ENCODE measurements at places on chromosomes 12 and 14.

DNA sequence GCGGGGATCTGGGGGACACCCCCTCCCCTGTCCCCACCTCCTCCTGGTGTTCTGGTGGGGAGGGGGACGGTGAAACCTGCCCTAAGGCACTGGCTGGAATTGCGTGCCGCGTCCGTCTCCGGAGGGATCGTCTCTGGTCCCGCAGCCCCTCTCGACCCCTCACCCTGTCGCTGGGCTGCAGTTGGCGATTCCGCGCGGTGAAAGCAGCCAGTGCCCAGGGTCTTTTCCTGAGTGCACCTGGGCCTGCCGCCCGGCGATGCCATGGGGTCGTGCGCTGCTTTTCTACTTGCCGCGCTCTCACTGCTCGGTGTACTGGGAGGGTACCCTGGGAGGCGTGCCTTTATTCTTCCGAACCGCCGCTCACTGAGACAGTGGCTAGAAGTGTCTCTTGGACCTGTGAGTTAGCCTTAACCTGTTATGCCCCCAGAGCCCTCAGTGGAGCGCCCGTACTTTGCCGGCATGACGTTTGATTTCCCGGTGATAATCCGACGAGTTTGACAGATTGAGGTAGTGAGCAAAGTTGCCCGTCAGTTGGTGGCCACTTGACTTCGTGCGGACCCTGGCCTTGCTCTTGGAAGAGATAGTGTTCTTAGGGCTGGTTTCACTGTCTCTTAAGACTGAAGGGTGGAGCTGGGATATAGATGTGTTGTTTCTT lies 788 bp downstream of the SFSWAP start:
- no peak for DNase-seq

DNA sequence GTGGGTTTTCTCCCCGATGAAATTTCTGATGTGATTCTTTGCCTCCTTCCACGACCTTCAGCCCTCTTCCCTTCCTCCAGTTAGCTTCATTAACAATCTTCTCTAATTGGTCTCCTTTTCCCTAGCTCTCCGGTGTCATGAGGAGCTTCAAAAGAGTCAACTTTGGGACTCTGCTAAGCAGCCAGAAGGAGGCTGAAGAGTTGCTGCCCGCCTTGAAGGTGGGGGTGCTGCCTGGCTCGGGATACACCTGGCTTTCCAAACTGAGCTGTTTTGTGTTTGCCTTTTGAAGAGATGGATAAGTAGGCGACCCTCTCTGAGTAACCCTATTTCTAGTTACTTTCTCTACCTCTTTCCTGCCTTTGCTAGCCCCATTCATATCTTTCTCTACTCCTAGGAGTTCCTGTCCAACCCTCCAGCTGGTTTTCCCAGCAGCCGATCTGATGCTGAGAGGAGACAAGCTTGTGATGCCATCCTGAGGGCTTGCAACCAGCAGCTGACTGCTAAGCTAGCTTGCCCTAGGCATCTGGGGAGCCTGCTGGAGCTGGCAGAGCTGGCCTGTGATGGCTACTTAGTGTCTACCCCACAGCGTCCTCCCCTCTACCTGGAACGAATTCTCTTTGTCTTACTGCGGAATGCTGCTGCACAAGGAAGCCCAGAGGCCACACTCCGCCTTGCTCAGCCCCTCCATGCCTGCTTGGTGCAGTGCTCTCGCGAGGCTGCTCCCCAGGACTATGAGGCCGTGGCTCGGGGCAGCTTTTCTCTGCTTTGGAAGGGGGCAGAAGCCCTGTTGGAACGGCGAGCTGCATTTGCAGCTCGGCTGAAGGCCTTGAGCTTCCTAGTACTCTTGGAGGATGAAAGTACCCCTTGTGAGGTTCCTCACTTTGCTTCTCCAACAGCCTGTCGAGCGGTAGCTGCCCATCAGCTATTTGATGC lies 797 bp downstream of the ESPL1 start:
- no peak for DNase-seq

DNA sequence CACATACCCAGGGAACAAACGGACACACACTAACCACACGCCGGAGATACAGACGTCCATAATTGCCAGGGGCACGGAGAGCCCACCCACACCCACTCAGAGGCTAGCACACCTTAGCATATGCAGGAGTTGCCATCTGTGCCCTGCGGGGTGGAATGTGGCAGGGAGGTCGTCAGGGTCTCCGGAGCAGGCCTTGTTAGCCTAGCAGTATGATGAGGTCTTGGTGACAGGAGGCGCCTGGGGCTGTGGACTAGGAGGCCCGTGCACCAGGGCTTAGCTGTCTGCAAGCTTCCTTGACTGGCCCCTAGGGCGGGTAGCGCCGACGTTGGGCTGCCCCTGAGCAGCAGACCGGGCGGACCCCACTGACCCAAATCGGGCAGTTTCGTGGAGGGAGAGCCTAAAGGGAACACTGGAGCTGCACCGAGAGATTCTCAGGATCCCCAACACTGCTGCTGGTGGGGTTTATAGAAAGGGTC lies 10.0 kb downstream of the STAC3 start:
- peak; percentile 18 for DNase-seq

GRCh38 chr14:67622675-67623074 lies 3.0 kb downstream of the ARG2 start:
- DNase-seq = peak; percentile 90

DNA sequence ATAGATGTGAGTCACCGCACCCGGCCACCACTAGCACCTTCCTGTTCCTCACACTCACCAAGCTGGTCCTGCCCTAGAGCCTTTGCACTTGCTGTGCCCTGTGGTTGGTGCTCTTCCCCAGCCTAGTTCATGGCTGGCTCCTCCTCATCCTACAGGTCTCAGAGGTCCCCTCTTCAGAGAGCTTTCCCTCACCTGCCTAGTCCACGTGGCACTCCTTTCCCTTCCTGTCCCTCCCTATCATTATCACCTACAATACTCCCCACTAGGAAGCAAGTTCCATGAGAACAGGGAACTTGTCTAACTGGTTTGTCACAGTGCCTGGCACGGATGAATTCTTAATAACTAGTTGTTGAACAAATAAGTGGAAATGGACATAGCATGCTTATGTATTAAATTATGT lies 24.0 kb upstream of the TMED10 start:
- DNase-seq = no peak

DNA sequence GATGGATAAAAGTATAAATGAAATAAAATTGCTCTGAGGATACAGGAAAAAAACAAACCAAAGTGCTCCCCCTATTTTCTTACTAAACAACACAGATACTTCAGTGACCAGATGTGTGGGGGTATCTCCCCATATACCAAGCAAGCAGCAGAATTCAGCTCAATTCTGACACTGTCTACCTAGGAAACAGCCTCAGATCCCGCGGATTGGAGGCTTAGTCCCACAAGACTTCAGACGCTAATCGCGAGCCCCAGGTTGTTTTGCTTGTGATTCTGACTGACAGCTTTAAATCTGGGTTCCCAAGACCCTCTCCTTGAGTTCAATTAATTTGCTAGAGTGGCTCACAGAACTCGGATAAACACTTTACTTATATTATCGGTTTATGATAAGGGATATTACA lies 17.3 kb downstream of the NFKBIA start:
- DNase-seq = no peak

DNA sequence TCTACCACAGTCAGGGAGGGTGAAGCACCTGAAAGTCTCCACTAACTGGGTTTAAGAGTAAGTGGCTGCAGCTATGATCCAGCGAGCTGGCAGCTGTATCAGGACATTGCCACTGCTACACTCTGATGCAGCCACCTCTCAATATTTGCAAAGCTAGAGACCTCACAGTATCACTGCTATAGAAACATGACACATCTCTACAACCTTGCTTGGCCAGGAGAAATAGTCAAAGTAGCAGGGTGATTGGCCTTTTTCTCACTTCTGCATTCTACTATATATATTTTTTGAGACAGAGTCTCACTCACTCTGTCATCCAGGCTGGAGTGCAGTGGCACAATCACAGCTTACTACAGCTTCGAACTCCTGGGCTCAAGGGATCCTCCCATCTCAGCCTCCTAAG lies 9.3 kb upstream of the FMNL3 start:
- no peak for DNase-seq

- DNase-seq = no peak
Observed at GRCh38 chr12:100068305-100068704, 74.4 kb downstream of the BLTP3B start.

- DNase-seq = no peak
Observed at GRCh38 chr14:102926104-102926503, 3.6 kb downstream of the AMN start.

GRCh38 chr14:22471545-22472121 lies 117.4 kb downstream of the DAD1 start:
- peak; percentile 64 for DNase-seq

DNA sequence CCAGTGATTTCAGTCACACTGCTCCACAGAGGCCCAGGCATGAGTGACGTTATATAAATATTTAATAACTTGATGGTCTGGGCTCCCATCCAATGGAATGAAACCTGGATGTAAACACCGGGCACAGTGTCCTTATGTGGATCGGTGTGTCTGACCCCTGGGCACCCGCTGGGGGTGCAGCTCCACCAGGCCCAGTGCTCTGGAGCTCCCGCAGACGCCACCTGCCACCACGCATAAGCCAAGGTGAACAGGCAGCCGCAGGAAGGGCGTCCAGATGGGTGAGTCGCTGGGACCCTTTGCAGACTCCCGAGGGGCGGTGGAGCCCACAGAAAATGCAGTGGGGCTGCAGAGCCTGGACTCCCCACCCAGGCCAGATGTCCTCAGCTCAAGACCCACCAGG lies 121.6 kb downstream of the SCARB1 start:
- no peak for DNase-seq

GRCh38 chr12:130764475-130765185 lies 48.5 kb upstream of the RIMBP2 start:
- peak; percentile 34 for DNase-seq

GRCh38 chr14:37411079-37411735 lies 183.8 kb downstream of the FOXA1 start:
- peak; percentile 73 for DNase-seq

DNA sequence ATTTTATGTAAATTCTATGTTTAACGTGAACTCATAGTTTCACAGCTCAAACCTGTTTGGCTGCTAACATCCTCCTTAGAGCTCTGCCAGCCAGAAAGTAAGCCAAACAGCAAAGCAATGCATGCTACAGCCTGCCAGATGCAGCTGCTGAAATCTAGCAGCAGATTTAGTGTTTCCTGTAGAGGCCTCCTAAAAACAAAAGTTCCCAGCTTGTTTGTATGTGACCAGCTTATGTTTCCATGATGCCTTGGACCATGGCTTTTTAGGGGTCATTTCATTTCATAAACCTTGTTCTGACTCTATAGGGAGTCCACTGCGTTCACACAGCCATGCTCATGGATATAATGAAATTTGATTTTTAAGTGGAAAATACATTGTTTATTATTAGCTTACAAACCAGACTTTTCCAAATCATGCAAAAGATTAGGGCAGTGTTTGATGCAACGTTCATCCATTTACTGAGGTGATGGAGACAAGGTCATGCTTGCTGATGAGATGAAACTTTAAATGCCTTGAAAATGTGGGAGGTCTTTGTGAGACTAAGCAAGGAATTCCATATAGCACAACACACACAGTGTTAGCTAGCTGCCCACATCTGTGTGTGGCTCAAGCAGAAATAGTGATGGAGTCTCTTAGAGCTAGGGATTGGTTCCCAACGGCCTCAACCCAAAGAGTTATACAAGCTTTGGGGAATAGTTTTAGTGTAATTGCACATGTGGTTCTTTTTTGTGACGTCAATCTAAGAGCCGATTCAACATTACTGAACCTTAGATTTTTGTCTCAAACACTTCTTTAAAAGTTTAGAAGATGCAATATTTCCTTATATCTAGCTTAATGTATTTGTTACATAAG lies 157.5 kb upstream of the LRIG3 start:
- DNase-seq = no peak

DNA sequence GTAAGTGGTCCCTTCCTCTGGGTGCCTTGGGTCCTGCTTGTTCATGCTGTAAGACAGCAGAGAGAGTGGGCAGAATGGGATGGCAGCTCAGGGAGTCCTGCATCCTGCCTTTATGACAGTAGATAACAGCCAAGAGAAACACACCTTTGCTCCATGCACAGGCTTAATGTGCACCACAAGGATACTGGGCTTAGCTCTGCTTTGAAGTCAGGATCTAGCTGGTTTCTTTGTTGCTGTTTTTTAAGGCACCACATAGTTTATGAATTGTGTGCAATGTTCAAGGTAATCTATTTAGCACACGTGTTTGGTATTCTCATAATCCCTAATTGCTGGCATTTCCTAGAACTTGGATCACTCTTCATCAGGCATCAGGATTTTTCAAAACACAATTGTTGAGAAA lies 239.5 kb upstream of the DCN start:
- no peak for DNase-seq

- DNase-seq = no peak
Observed at GRCh38 chr12:639988-640387, 23.3 kb downstream of the NINJ2 start.

GRCh38 chr14:51219473-51220448 lies 20.3 kb upstream of the TMX1 start:
- peak; percentile 52 for DNase-seq

GRCh38 chr12:94674051-94674451 lies 23.7 kb upstream of the TMCC3 start:
- DNase-seq = no peak

- no peak for DNase-seq
Observed at GRCh38 chr14:50882932-50883826, 11.3 kb downstream of the ABHD12B start.

GRCh38 chr14:100586403-100587085 lies 673 bp downstream of the BEGAIN start:
- DNase-seq = peak; percentile 18

- peak; percentile 87 for DNase-seq
Observed at GRCh38 chr12:26188127-26188526, 7.2 kb upstream of the SSPN start.

GRCh38 chr14:22923746-22924145 lies 4.8 kb upstream of the RBM23 start:
- DNase-seq = no peak

DNA sequence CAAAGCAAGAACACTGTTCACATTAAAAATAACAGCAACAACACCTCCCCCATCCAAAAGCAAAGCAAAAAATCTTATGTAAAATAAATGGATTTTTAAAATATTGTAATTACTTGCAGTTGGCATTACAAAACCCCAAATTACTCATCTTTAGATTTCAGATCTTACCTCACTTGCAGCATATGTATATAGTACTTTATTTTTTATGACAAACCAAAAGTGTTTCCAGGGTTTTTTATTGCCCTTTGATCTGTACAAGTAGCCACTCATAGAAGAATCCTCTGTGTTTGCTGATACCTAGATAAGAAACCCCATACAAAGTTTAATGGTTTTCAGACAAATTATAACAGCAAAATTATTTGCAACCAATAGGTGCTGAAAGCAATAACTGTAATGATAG lies 12.2 kb upstream of the NR2C1 start:
- DNase-seq = no peak

- no peak for DNase-seq
Observed at GRCh38 chr12:26612203-26612602, 220.8 kb downstream of the ITPR2 start.

GRCh38 chr12:52090291-52090690 lies 10.8 kb downstream of the SMIM41 start:
- DNase-seq = no peak

GRCh38 chr12:11183011-11183410 lies 3.7 kb downstream of the TAS2R42 start:
- no peak for DNase-seq

GRCh38 chr14:68733086-68733914 lies 59.6 kb downstream of the ZFP36L1 start:
- peak; percentile 36 for DNase-seq
